Lower leg skin (tissue), 4 donors: ENCODE measurements at places on chromosomes 7 and 10. TPM values are rescaled to one million over a fixed set of nuclear protein-coding genes. Genes with fewer than 3 reads are reported as not detected.

GRCh38 chr10:103504181-103504783, 10.8 kb downstream of the NEURL1 start:
- DNase-seq: no peak

DNA sequence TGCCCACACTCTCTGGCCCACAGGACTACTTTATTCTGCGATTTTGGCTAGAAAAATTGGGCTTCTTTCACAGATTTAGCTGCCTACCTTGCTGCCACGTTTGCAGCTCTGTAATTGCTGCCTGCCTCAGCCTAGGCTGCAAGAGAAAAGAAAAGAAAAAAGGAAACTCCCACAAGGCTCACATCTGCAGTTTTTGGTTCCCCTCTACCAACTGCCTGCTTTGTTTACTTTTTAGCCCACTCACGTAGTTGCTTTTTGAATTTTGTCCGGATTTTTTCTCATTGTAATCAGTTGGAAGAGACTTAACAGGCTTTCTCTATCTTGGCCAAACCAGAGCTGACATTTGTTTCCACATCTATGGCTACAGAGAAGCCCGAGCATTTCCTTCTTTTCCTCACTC, 24.3 kb downstream of the SUN3 start:
- no peak for DNase-seq

DNA sequence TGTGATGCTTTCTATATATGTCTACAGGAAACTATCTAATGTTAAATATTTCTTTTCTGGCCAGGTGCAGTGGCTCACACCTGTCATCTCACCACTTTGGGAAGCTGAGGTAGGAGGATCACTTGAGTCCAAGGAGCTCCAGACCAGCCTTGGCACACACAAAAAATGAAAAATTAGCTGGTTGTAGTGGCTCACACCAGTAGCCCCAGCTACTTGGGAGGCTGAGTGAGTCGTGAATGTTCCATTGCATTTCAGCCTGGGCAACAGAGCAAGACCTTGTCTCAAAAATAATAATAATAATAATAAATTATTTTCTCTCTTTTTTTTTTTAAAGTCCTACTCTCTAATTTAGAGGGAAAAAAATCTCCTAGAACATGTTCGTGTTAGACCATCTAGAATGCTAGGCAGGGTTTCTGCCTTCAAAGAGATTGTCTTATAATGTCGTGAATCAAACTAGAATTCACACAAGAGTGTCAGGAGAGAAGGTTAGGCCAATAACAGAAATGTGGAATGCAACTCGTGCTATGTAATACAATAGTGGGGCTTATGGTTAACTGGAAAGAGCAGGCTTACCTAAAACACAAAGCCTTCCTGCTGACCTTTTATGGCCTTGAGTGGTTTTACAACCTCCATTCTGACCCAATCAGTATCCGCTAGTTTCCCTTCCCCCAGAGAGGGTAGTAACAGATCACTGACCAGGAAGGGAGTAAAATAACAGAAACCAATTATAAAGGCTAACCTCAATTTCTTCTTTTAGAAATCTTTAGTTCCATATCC, 46.3 kb downstream of the MYOF start:
- no peak for DNase-seq

GRCh38 chr10:61097026-61097425, 153.0 kb upstream of the RHOBTB1 start:
- no peak for DNase-seq

DNA sequence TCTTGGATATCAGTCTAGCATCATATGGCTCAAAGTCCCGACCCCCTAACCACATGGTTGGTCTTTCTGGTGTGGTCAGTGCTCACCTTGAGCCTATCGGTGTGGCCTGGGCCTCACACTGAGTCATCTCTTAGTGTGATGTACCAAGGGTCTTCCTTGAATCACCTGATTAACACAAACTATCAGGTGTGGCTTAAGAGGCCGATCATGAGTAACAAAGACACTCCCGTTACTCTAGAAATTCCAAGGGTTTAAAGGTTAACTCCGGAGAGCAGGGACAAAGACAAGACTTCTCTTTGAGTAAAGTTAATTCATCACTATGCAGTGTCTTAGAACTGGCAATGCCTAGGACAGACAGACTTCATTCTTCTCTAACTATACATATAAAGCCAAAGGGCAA, 52.3 kb upstream of the ARMC3 start:
- no peak for DNase-seq

SFTPA1 gene
- not detected for total RNA-seq
